Activated T-cell treated with anti-CD3 and anti-CD28 coated beads, Interleukin-2, amount 50 U/mL, for 72 hours (primary cell): ENCODE measurements at places on chromosomes 5 and 9.

GRCh38 chr5:56269216-56269927 lies 36.2 kb upstream of the ANKRD55 start:
- peaks cover 25% of the 10 kb centered on the region for H3K4me1 ChIP-seq
- no peaks in the 10 kb centered on the region for H3K36me3 ChIP-seq
- H3K27ac ChIP-seq: peak overlapping the region; percentile 73

DNA sequence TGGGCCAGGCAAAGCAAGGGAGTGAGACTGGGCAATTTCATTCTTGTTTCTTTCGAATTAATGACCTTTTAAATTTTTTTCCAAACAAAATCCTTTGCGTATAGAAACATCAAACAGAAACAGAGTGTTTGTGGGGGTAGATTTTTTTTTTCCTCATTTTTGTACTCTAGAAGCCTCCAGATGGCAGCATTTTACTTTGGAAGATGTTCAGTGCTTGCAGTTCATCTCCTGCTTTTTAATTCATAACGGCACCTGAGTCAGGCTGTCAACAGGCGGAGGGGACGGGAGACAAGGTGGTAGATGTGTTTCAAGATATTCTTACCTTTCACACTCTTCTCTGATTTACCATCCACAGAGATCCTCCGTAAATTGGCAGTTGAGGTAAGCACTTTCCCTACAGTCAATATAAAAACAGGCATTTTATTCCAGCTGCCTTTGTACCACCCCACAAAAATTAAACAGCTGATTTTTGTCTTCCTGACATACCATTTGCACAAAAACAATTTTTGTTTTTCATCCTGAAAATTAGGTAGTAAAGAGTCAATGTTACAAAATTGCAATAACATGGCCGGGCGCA lies 99.5 kb upstream of the FBXL17 start:
- peaks cover 8% of the 10 kb centered on the region for H3K27me3 ChIP-seq
- no peaks in the 10 kb centered on the region for H3K4me1 ChIP-seq
- H3K4me3 ChIP-seq: no peak overlapping the region
- DNase-seq: no peak

DNA sequence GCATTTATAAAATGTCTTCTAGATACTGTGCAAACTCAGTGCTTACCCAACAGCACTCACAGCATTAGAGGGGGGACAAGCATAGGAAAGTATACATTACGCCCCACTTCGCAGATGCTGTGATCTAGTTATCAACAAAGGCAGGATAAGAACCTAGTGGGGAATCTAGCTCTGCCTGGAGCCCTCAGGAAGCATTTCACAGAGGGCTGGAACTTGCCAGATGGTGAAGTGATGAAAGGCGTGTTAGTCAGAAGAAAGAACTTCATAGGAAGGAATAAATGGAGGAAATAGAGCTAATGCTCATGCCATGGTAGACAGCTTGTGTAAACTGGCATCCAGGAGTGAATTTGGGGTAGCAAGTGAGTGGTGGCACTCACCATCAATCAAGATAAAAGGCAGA lies 25.8 kb downstream of the DIRAS2 start:
- DNase-seq: no peak
- peaks cover 9% of the 10 kb centered on the region for H3K27me3 ChIP-seq
- no peak overlapping the region for H3K27ac ChIP-seq
- H3K4me3 ChIP-seq: no peak overlapping the region

DNA sequence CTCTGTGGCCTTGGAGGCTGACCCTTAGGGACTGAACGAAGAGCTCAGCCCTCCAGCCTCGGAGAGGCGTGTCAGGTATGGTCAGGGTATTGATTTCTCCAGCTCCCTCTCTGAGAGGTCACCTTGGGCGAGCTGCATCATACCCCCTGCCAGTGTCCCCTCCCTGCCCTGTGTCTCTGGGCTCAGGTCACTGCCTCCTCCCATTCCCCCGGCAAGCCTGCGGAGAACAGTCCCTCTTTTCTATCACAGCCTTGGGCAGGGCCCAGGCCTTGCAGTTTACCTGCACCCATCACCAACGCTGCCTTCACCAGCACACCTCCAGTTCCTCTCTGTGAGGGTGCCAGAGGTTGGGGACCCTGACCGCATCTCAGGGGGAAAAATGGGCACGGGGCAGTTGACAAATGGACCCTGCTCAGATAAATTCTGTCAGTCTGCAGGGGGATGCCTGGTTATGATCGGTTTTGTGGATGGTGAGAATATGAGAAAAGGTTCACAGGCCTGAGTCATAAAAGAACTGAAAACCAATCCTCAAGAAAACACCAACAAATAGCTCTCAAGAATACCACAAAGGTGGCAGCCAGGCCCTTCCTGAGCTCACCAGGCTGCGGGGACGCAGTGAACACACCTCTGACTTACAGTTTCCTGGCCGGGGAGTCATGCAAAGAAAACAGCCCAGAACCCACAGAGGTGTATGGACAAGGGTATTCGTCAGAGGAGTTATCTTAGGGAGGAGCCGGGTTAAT lies 24.7 kb upstream of the RXRA start:
- no peaks in the 10 kb centered on the region for H3K36me3 ChIP-seq
- peaks cover 12% of the 10 kb centered on the region for H3K27me3 ChIP-seq
- DNase-seq: peak; percentile 65
- peaks cover 17% of the 10 kb centered on the region for H3K4me1 ChIP-seq
- H3K27ac ChIP-seq: no peak overlapping the region

DNA sequence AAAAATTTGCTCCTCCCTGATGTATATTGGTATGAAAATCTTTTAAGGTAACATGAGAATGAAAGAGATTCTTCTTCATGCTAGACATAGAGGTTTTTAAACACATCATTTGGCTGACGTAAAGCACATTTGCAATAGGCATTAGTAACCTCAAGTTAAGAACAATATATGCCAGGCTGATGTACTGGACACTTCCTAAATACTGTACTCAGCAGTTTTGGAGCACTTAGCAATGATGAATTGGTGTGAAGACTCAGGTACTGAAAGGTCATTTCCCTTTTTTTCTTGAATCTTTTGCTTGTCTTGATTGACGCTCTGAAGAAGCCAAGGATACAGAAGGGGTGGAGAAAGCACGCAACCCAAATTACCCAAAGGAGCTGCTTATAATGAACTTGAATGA lies 322.5 kb downstream of the PDE4D start:
- no peak overlapping the region for H3K27ac ChIP-seq
- DNase-seq: no peak
- H3K4me1 ChIP-seq: no peaks in the 10 kb centered on the region
- no peaks in the 10 kb centered on the region for H3K27me3 ChIP-seq

GRCh38 chr9:4997196-4997595 lies 12.1 kb downstream of the JAK2 start:
- peaks cover 49% of the 10 kb centered on the region for H3K36me3 ChIP-seq
- DNase-seq: no peak
- no peaks in the 10 kb centered on the region for H3K27me3 ChIP-seq
